Inflammatory macrophage (primary cell): ENCODE measurements at places on chromosomes 3 and 15.
A peak's percentile ranks its signal among the peaks of the same experiment; 100 is the strongest.

- no peak for DNase-seq
These were observed 15.2 kb upstream of the CD47 start for GRCh38 chr3:108106031-108106430.

- no peak for DNase-seq
These were observed 1062.2 kb upstream of the EPHA6 start for GRCh38 chr3:95752199-95752598.

DNA sequence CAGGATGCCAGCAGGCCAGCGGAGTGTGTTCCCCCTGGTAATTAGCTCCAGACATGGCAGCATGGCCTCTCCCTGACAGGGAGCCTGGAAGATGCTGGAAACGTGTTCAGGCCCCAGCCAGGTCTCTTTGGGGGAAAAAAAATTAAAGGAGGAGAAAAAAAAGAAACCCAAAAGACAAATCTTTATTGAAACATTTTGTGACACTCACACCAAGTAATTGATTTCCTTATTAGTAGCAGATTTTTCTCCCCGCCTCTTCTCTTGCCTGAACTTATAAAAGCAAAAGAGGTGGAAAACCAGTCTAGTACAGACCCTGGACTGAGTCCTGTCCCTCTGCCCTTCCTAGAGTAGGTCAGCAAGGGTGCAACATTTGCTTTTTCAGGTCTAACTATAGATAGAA is 42.7 kb upstream of the SMAD6 start:
- DNase-seq: no peak

DNA sequence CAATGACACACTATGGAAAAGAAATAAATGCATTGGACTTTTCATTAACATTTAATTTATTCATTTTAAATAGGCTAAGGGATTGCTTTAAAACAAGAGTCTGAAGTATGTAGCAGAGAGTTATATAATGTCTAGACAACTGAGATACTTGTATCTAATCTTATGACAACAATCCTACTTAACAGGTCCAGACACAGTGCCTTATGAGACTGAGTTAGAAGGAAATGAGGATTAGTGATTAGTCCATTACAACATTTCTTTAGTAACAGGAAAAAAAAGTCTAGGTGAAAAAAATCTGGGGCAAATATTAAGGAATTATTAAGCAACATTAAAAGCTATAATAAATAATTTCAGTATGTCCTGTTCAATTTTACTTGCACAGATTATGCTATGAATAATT is 140.6 kb downstream of the MEIS2 start:
- DNase-seq: no peak

DNA sequence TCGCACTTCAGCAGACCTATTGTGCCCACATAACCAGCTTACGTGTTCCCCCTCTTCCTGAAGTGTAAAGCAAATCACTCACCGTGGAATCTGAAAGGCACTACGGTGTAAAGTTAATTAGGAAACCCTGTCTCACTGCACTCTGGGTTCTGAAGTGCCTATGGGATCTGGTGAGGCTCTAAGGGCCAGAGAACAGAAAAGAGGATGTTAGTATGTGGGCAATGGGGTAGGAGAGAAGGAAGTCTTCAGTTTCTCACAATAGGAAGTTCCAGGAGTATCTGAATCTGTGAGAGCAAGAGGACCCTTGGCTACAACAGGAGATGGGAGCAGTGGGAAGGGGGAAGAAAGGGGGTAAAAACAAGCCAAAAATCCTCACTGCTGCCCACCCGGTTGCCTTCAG is 71.4 kb downstream of the ITGB5 start:
- DNase-seq: peak; percentile 56

- no peak for DNase-seq
These were observed 97.8 kb downstream of the CHSY1 start for GRCh38 chr15:101153801-101154656.
